ENCODE measurements at places on chromosomes 5 and 9. TPM values are rescaled to one million over a fixed set of nuclear protein-coding genes. Genes with fewer than 3 reads are reported as not detected.

DNA sequence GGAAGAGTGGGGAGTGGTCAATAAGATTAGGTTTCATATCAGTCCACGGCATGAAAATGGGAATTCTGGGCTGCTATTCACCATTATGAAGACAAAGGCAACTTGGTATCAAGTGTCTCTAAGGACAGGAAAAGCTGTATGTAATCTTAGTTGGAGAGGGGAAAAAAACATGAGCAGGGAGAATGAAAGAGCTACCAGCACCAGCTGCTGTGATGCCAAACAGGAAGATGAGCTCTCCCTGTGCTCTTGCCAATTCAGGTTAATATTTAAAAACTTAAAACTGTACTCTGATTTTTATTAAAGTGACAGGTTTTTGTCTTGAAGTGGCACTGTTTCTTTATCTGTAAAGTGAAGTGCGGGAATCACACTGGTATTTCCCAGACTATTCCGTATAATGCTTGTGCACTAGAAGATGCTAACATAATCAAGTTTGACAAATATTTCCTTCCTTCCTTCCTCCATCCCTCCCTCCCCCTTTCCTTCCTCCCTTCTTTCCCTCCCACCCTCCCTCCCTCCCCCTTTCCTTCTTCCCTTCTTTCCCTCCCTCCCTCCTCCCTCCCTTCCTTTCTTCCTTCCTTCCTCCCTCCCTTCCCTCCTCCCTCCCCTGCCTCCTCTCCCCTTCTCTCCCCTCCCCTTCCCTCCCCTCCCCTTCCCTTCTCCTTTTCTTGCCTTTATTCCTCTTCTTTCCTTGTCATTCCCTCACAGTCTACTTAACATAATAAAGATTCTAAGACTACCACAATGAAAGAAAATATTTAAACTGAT lies 1383.0 kb upstream of the C9orf72 start:
- DNase-seq: no peak

- DNase-seq: no peak
These were observed 84.3 kb upstream of the MELK start for GRCh38 chr9:36488389-36488756.

DNA sequence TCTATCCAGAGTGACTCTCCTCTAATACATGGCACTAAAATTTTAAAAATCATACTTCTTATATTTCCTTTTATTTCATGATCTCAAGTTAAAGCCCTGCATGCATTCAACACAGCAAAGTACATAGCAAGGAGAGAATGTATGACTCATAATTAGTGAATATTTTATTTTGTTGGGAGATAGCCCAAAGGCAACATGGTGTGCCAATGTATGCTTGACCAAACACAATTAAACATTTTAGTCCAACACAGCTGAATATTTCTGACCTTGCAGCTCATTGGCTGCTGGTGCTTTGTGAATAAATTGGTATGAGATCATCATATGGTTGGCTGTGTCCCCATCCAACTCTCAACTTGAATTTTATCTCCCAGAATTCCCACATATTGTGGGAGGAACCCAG lies 103.5 kb downstream of the NPR3 start:
- no peak for DNase-seq

PFN3 gene
- not detected for total RNA-seq

GRCh38 chr5:178123094-178123965 lies 7.5 kb upstream of the RMND5B start:
- DNase-seq: no peak

DNA sequence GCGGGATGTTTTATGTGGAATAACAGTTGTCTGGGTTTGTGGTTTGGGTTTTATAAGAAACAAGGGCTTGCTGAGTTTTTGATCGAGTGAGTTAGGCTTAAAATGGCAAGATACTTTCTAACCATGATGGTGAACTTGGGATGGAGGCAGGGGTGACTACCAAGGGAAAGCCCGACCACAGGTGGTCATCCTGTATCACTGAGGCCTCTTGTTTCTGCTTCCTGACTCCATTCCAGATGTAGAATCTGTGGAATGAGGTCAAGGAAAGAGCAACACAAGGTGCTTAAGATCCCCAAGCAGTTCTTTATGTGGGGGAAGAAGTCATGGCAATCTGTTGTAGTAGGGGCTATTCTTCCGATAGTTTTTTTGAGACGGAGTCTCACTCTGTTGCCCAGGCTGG lies 122.3 kb downstream of the GOLPH3 start:
- no peak for DNase-seq

DNA sequence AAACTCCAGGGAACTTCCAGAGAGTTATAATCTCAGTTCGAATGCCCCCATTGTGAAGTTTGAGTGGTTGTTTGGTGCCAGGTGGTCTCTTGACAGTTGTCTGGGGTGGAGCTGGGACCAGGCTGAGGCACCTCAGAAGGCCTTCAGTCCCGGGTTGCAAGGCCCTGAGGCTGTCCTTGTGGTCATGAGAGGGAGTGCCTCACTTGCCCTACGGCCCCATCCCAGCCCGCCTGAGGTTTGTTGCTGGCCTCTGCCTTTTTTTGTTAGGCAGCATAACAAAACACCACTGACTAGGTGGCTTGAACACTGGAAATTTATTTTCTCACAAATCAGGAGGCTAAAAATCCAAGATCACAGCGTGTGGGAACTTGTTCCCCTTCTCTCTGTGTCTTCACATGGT lies 73.0 kb upstream of the PAPPA start:
- DNase-seq: no peak

GRCh38 chr5:78661044-78661443 lies 12.5 kb upstream of the LHFPL2 start:
- DNase-seq: no peak

SLC25A2 gene
- 1.00 TPM for total RNA-seq

- no peak for DNase-seq
These were observed 285.8 kb upstream of the PCSK5 start for GRCh38 chr9:75604661-75605060.

- DNase-seq: no peak
These were observed 15.0 kb downstream of the NAIF1 start for GRCh38 chr9:128051932-128052709.
